ENCODE measurements at places on chromosomes 2 and 18.

GRCh38 chr2:182594286-182594685 lies 121.8 kb upstream of the DNAJC10 start:
- no peak for DNase-seq

GRCh38 chr18:32683044-32683443 lies 89.8 kb downstream of the KLHL14 start:
- DNase-seq = no peak

GRCh38 chr2:31244101-31244500 lies 10.1 kb downstream of the EHD3 start:
- no peak for DNase-seq

DNA sequence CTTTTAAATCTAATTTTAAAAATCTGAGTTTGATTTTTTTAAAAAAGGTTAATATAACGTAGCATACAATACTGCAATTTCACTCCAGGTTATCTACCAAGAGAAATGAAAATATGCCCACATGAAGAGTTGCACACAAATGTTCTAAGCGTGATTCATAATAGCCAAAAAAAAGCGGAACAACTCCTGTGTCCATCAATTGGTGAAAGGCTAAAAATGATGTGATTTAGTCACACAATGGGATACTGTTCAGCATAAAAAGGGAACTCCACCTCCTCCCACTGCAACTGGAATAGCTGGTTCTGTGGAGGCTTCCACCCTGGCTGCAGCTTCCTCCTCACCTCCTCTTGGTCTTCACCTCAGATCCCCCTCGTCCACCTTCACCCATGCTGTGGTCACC lies 132.8 kb downstream of the PIK3C3 start:
- DNase-seq = no peak

DNA sequence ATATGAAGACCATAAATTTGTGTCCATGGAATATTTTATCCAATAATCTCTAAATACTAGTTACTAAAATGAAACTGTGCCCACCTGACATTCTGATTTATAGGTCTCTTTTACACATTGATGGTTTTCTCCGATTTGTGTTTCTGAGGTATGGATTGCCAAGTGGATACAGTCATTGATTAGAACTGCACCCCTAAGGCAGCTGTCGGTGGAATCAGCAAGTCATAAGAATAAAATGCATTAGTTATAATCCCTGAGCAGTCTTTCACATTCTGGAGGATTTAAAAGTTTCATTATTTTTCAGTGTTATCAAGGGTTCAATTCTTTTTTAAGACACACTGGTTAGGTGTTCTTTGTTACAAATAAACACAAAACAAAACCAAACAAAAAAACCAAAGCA lies 6.0 kb downstream of the CAVIN2 start:
- no peak for DNase-seq

All from activated T-cell treated with anti-CD3 and anti-CD28 coated beads, Interleukin-2, amount 50 U/mL, for 24 hours (primary cell).